ENCODE measurements at places on chromosomes 6 and 20.

DNA sequence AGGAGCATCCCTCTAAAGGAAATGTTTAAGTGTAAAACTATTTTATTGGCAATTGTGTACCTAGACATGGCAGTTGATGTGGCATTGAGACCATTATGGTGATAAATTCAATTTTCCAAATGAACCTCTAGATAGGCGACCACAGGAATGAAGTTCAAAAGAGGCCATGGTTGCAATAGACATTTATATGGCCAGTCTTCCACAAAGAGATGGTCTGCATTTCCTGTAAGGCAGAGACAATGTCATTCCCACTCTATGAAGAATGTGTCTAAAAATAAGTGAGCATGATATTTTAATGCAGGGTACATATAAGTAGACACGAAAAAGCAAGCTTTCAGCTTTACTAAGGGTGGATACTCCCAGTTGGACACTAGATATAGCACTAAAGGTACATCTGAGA lies 40.9 kb downstream of the THEMIS start:
- no peak for DNase-seq

DNA sequence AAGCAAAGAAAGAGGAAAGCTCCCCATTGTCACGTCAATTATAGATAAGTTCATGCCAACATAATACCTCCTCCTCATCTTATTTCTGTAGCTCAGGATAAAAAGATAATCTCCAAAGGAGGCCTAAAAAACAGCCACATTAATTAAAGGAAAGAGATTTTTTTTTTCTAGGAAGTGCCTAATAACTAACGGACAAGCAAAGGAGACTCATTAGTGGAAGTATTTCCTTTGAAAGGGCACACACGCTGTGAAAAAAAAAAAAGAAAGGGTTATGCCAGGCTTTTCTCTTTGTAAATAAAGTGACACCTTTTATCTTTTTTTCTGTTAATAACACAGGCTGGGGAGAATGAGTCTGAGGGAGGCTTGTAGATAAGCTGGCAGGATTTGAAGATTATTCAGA lies 55.7 kb downstream of the PCSK2 start:
- no peak for DNase-seq

DNA sequence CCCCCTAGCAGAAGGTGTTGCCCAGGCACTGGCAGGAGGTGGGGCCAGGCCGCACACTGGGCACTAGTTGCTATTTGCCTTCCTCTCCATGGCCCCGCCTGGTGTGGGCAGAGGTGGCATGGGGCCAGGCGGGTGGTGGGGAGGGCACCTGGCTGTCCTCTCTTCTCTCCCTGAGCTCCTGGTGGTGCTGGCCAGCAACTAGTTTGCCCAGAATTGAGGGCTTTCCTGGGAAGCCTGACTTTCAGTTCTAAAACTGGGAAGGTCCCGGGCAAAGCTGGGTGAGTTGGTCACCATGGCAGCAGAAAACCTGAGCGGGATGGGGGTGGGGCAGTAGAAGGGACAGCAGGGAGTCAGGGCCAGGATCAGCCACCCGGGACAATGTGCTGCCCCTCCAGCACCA lies 48.2 kb downstream of the RBM38 start:
- DNase-seq: no peak

DNA sequence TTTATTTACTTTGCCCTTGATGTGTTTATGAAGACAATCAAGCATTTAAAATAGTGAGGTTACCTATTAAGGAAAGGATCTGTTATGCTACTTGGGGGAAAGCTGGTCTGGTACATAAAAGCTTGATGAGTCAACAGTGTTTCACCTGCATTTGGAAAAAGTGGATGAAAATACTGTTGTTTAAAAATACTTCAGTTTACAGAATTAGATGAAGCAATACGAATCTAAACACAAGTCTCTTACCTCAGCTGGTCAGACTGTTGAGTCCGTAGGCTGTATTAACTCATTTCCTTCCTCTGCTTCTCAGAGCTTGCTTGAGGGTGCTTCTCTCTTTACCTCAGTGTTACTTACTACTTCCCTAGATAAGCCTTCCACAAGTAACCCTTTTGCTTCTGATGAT lies 36.1 kb downstream of the NKX2-4 start:
- DNase-seq: peak; percentile 70

GRCh38 chr6:12605888-12606345 lies 110.7 kb upstream of the PHACTR1 start:
- peak; percentile 83 for DNase-seq

- DNase-seq: no peak
Observed at GRCh38 chr6:149060300-149060984, 257.1 kb upstream of the TAB2 start.

- no peak for DNase-seq
Observed at GRCh38 chr6:119328254-119328653, 21.3 kb downstream of the MAN1A1 start.

DNA sequence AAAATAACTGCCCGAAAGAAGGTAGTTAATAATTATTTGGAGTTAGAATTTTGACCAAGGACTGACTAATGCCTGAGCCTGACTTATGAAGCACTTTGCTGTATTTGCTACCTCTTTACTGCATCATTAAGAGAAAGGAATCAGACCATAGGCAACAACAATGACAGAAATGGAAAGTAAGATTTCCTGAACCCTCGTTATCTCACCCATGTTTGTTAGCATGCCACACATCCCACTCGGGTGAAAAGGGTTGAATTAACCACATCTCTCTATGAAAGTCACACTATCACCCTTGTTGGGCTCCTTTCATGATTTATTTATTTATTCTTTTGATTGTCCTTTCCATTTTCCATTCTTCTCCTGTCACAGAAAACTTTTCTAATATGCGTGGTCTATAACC lies 59.6 kb downstream of the OLIG3 start:
- no peak for DNase-seq
